ENCODE measurements at places on chromosomes 7 and 10. TPM values are rescaled to one million over a fixed set of nuclear protein-coding genes. Genes with fewer than 3 reads are reported as not detected.

Gene TLX1
- not detected for total RNA-seq

Gene ANKRD2
- total RNA-seq = not detected

Gene MMP21
- total RNA-seq = not detected

- peak; percentile 7 for DNase-seq
Measured at GRCh38 chr10:72162978-72163377, 52.8 kb upstream of the ANAPC16 start.

DNA sequence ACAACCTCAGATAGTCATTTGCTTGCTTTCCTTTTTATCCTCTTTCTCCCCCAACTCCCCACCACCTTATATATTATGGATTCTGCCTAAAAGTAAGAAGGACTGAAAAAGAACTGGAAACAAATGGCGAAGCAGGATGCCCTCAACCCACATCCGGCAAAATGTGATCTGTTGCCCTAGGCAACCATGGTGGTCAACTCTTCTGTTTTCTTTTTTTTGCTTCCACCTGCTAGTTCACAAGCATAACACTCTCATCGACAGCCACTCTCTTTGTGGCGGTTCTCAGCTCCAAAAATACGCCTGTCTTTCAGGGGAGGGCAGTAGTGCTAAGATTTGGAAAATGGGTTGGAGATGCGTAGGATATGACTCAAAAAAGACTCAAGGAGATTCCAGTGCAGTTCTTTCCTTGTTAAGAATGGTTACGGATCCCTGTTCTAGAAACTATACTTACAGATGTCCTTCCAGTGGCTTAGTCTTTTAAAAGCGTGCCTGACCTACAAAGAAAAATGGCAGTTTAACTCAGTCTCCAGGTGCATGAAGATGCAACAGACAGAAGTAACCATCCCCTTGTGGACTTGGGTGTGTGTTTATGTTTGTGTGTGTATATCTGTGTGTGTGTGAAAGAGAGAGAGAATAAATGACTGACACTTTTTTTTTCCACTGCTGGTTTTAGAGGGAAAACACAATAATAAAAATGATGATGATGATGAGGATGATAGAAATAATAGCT is 10.7 kb downstream of the APBB1IP start:
- peak; percentile 77 for DNase-seq

- no peak for DNase-seq
Measured at GRCh38 chr7:114791771-114792170, 130.1 kb upstream of the MDFIC start.

DNA sequence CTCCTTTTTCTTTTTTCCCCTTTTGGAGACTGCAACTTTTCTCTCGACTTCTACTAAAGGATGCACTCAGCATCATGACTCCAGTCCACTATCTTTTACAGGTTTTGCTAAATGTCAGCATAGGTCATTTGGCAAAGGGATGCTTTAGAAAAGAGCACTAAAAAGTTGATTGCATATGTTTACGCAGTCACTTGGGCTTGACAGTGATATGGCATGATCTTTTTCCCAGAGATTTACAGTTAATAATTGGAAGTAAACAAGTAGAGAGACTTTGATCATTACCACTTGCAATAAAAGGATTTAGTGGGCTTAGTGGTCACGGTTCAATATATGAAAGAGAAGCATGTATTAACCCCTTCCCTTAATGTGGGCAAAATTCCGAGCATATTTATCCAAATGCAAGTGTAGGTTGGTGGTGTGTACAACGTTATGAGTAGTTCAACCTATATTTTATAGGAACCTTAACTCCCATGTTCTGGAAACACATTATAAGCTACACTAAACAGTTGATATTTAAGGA is 1.8 kb downstream of the BMI1 start:
- no peak for DNase-seq

GRCh38 chr7:157117796-157118195 is 20.9 kb upstream of the UBE3C start:
- DNase-seq = no peak

DNA sequence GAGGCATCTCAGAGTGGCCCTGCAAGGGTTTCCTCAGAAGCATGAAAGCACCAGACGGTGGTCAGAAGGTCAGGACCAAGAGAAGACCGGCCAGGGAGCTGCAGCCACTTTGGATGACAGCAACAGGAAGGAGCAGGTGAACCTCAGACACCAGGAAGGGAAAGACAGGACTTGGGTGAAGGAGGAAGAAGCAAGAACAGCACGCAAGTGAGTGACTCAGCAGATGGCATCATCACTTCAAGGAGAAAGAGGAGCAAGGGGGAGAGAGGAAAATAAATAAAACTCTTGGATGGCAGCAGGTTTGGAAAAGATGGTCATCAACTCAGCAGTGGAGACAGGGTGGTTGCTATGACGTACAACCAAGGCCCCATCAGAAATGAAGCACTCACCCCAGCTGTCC is 31.6 kb downstream of the NCAPG2 start:
- DNase-seq = no peak

GRCh38 chr10:52653263-52653909 is 119.2 kb downstream of the MBL2 start:
- DNase-seq = no peak
